Activated CD4-positive, alpha-beta T cell treated with anti-CD3 and anti-CD28 coated beads for 1 hour (primary cell): ENCODE measurements at places on chromosomes 7 and 10.

DNA sequence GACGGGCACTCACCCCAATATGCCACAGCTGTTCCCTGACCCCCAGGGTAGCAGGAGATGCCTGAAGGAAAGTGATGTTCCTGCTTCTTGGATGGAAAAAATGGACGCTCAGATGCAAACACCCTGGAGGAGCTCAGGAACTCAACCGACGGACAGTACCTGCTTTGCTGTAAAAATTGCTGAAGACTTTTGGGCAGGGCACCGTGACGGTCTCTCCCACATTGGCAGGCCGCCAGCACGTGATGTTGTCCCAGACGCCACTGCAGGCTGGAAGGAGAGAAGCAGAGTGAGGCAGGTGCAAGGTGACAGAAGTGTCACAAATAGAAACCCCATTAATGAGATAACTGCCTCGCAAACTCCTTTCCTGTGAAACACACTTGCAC lies 35.0 kb downstream of the VIPR2 start:
- no peak for DNase-seq

DNA sequence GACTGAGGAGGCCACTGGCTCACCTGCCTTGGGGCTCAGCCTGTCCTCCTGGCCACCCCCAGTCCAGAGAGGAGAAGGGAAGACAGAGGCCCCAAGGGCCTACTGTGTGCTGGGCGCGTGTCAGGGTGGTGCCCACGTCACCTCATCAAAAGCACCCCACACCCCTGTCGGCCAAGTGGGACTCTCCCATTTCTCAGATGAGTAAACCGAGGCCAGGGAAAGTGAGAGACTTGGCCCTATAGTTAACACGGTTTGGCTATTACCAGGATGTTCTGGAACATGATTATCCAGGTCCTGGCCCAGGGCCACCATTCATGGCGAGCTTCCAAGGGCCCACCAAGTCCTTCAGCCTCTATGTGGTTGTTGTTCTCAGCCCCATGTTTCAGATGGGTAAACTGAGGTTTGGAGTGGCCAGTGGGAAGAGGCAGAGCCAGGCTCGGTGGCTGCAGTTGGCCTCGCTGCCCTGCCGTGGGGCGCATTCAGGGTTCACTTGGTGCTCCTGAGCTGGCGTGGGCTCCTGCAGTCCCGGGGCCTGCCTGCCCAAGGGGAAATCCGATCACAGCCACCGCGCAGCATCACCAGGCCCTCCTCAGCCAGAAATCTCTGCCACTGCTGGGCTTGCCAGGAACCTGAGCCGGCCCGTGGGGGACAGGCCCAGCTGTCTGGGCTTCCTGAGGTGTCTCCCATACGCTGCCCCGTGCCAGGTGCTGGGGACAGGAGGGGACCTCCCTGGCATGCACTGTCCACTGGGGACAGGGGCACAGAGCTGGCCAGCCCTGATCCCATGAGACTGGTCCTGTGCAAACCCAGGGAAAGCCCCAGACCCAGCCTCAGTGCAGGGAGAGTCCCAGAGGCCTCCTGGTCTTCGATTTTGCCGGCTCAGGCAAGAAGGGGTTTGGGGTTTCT lies 117.7 kb upstream of the TNRC18 start:
- DNase-seq = no peak

- no peak for DNase-seq
Measured at GRCh38 chr7:36100226-36100625, 52.8 kb upstream of the EEPD1 start.

GRCh38 chr10:126808103-126808502 lies 97.1 kb upstream of the DOCK1 start:
- DNase-seq = no peak

- DNase-seq = no peak
Measured at GRCh38 chr10:92886334-92886961, 38.1 kb downstream of the EXOC6 start.

DNA sequence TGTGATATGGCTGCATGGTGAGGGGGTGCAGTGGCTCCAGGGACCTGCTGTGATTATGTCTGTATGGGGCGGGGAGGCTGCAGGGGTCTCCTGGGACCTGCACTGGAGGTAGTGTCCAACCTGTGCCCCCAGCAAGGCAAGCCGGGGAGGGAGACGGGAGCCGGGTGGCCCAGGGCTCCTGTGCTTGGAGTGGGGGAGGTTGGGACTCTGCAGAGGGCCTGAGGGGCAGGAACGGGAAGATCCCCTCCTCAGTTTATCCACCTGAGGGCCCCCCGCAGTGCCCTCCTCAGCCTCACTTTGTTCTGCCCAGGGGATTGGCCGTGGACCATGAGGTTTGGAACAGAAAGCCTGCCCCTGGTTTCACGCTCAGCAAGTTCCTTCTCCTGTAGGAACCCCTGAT lies 22.8 kb upstream of the PWWP2B start:
- DNase-seq = no peak

DNA sequence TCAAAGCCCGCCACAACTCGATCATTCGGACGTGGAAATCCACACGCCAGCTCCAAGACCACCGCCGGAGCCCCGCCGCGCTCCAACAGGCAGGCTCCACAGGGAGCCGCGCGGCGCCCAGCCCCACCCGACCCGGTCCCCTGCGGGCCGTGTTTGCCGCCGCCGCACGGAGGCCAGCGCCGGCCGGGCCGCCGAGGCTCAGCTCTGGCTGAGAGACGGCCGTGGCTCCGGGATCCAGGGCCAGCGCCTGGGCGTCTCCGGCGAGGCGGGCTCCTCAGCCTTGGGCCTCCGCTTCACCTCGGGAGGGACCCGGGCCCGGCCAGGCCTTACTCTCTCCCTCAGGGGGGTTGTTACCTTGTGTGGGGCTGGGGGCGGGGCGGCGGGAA lies 333 bp downstream of the SMNDC1 start:
- no peak for DNase-seq
